Epithelial cell of proximal tubule (primary cell): ENCODE measurements at places on chromosomes 6 and 20. TPM values are rescaled to one million over a fixed set of nuclear protein-coding genes. Genes with fewer than 3 reads are reported as not detected.

ELOVL4 gene
- 2.1 and 2.6 TPM in 2 replicates for total RNA-seq

UNC5CL gene
- 0.58 and 2.2 TPM in 2 replicates for total RNA-seq

SEMG1 gene
- not detected in 2 replicates for total RNA-seq

FRMD1 gene
- total RNA-seq, result not detected in 2 replicates

ZNF334 gene
- 1.9 and 2.2 TPM in 2 replicates for total RNA-seq

TUBB2B gene
- 213 and 219 TPM in 2 replicates for total RNA-seq

LEMD2 gene
- total RNA-seq, result 42.0 and 48.3 TPM in 2 replicates

GGTLC1 gene
- not detected in 2 replicates for total RNA-seq

ABHD16B gene
- not detected in 2 replicates for total RNA-seq

DNA sequence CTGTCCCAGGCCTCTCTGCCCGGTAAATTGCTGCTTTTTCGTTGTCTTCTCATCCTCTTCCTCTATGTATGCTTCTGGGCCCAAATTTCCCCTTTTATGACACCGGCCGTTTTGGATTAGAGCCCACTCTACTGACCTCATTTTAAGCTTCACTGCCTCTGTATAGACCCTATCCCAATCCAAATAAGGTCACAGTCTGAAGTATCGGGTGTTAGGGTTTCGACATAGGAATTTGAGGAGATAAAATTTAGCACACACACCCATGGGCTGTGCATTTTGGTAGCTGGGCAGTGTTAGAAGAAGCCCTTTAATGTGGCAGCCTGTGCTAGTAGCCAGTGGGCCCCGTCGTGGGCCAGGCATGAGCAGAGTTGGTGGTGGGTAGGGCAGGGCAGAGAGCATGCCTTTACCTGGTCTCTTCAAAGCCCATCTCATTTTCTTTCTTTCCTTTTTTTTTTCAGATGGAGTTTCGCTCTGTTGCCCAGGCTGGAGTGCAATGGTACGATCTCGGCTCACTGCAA lies 27.9 kb upstream of the EZR start:
- DNase-seq, result no peak

DNA sequence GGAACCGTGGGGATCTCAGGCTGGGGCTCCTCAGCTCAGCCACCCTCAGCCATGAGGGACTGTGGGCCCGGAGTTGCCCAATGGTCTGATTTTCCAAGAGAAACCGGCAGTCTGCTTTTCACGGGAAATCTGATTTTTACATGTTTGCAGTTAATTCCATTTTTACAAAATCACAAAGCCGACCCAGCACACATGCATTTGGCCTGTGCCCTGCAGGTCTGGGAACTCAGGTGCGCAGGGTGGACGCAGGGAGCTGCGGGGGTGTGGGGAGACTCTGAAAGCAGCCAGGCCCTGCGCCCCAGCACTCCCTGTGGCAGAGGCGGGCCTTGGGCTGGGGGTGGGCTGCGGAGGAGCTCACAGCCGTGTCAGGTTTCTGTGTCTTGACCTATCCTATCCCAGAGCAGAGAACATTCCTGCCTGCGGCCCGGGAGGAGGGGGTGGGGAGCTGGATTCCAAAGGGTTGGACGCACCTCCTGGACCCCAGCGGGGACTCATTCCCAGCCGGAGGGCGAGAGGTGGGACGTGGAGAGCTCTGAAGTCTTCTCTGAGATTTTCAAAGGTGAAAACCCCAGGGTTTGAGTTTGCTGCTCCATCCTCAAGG lies 60.6 kb downstream of the ADNP start:
- DNase-seq, result no peak

GRCh38 chr20:21208999-21209398 lies 83.1 kb downstream of the KIZ start:
- no peak for DNase-seq

DNA sequence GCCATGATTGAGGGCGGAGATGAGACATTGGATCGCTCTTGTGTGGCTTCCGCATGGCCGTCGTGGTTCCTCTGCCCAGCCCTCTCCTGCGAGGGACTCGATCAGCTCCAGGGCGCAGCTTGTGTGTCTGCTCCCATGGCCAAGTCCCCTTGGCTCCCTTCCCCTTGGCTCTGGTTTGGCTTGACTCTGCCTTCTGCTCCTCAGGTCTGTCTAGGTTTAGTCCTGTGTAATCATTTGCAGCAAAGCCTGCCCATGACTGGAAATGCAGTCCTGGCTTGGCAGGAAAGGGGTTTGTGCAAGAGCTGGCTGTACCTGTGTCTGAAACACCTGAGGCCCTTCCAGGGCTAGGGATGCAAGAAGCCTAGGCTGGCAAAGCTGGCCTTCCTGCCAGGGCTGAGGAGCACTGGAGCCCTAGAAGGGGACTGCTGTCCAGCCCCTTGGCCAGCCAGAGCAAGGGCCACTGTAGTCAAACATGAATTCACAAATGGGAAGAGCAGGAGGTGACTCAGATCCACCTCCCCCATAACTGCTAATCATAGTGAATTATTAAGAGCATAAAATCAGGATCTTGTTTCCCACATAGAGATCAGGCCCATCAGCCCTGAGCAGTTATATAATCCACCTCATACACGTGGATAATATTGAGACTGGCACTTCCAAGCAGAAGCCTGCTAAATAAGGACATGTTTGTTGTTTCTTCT lies 196.8 kb downstream of the FARS2 start:
- DNase-seq, result no peak

- DNase-seq, result peak; percentile 77
Observed at GRCh38 chr20:36064658-36065426, 89.7 kb upstream of the EPB41L1 start.

- DNase-seq, result no peak
Observed at GRCh38 chr6:64428186-64428585, 792.6 kb downstream of the PHF3 start.

GRCh38 chr20:57262301-57262700 lies 4.1 kb downstream of the BMP7 start:
- DNase-seq, result no peak

DNA sequence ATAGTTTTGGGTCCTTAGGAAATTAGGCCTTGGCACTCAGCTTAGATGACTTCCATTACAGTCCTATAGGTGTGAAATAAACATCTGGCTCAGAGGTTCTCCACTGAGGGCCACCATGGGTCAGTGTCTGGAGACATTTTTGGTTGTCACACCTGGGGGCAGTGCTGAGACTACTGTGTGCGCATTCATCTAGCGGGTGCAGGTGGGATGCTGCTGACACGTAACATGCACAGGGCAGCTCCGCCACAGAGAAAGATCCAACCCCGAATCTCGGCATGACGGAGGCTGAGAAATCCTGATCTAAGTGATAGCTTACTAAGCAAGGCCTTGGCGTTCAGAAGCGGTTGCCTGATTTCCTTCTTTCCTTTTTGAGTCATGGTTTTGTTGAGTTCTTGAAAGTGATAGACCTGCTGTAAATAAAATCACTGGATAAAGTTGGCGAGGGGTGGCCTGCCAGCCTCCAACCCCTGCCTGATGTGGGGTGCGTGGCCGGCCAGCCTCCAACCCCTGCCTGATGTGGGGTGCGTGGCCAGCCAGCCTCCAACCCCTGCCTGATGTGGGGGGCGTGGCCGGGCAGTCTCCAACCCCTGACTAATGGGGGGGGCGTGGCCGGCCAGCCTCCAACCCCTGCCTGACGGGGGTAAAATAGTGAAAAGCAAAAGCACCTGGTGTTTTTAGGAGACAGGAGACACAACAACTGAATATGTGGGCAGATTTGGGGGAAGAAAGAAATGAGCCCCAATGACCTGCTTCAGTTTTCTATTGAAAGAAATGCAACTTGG lies 158.1 kb downstream of the CDH26 start:
- no peak for DNase-seq

GRCh38 chr6:4664117-4664626 lies 112.0 kb upstream of the CDYL start:
- no peak for DNase-seq

GRCh38 chr6:128152551-128152950 lies 251.7 kb upstream of the THEMIS start:
- no peak for DNase-seq

DNA sequence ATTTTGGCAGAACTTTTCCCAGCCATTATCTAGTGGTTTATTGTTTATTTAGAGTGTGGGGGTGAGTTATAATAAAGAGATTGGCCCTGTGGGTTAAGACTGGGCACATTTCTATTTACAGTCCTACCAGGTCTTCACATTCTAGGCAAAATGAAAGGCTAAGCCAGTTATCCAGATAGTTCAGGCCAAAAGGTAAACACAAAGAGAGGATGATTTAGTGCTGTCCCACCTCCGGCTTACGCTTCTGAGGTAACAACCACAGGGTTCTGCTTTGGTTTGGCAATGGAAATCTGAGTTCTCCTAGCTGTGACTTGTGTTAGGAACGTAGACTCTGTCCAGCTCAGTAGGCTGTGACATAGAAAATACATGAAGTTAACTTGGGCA lies 50.3 kb upstream of the PTPRK start:
- DNase-seq, result peak; percentile 19

DNA sequence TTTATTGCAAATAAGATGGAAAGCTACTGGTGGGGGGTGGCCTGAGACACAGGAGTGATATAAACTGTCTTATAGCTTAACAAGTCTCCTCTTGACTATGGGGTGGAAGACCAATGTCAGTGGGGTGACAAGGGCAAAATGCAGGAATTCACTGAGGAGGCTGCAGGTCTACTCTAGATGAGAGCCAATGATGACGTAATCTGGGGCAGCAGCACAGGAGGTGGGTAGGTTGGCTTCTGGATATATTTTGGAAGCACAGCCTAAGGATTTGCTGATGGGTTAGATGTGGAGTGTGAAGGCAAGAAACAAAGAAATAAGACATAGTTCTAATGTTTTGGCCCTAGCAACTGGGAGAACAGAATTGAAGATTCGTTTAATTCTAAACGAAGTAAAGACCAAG lies 253.2 kb downstream of the PTPRT start:
- DNase-seq, result no peak

GRCh38 chr6:89689732-89690131 lies 51.2 kb upstream of the LYRM2 start:
- DNase-seq, result no peak

- no peak for DNase-seq
Observed at GRCh38 chr6:79465381-79465780, 71.8 kb downstream of the LCA5 start.

DNA sequence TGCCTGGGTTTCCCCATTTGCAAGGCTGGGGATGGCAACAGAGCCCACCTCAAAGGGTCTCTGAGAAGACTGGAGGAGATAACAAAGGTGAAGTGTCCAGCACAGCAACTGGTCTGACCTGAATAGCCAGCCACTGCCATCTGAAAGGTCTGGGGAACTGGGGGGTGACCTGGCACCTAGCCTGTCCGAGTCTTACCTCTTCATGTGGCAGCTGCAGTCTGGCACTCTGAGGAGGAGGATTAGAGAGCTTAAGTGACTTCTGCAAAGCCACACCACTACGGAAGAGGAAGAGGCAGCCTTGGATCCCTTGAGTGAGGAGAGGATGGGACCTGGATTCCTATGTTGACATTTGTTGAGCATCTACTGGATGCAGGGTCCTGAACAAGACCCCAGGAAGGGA lies 22.2 kb downstream of the C20orf203 start:
- DNase-seq, result no peak

- no peak for DNase-seq
Observed at GRCh38 chr6:11994875-11995461, 17.1 kb upstream of the HIVEP1 start.

DNA sequence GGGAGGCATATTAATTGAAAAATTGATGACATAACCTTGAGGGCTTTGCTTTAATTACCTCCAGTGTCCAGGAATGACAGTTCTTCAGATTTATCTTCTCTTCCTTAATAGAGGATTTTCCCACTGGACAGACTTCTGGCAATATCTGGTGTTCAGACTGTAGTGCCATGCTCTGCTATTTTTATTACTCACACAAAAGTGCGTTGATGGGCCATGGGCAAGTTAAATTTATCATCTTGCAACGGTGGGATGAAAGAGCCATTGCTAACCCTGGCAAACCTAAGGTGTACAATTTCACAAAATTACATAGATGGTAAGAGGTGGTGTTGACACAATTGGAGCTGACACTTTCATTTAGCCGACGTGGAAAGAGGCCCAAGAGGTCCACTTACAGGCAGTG lies 253.7 kb upstream of the PLCB4 start:
- DNase-seq, result no peak

DNA sequence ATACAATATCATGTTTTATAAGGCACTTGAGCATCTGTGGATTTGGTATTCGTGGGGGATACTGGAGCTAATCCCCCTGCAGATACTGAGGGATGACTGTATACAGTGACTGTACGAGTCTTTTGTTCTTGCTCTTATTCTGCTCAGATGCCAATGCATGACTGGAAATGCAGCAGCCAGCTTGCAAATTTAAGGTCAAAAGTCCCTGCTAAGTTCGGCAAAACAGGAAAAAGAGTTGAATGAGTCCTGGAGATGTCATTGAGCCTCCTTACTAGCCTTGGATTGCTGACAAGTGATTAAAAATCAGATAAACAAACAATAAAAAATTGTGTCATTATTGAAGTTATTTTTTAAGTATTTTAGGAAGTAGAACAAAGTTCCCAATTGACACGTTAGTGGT lies 599.3 kb upstream of the IMPG1 start:
- DNase-seq, result no peak

- DNase-seq, result no peak
Observed at GRCh38 chr20:24102290-24102689, 113.7 kb upstream of the GGTLC1 start.

- no peak for DNase-seq
Observed at GRCh38 chr6:89414215-89414614, 2.1 kb upstream of the RRAGD start.

DNA sequence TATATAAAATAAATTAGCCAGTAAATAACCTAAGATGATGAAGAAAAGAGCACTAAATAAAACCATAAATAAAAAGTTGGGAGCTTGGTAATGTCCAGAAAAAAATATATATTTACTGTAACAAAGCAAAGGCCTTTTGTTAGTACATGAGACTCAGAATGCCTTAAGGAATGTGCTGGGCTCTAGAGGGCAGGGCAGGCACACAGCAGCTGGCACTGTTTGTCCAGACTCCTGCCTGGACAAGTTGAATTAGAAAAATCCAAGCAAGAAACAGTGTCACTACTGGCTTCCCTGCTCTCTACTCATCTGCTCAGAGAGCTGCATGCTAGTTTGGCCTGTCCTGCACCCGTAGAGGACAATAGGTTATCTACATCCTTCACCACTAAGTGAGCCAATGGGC lies 8.8 kb downstream of the DEFB129 start:
- no peak for DNase-seq

DNA sequence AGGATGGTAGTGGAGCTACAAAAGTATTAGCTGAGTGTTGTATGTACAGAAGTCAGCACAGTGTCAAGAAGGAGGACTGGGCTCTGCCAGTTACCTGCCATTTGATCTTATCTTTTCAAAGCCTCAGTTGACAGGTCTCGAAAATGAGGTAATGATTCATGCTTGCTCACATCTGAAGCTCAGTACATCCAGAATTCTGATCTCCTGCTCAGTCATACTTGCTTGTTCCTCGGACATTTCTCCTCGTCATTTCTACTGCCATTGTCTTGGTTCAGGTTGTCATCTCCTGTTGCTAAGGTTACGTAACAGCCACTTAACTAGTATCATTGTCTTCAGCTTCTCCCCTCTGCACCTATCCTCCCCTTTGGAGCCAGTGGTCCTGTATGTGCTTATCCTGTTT lies 89.5 kb downstream of the SLX4IP start:
- DNase-seq, result no peak

GRCh38 chr20:19783966-19784401 lies 25.9 kb downstream of the RIN2 start:
- DNase-seq, result no peak
